Ureter (tissue), 1 donor: ENCODE measurements at places on chromosomes 1 and 21. TPM values are rescaled to one million over a fixed set of nuclear protein-coding genes. Genes with fewer than 3 reads are reported as not detected.

USH2A gene
- 0.23 TPM for total RNA-seq

ERICH3 gene
- total RNA-seq, result not detected

ATAD3C gene
- total RNA-seq, result 8.0 TPM

RGS13 gene
- total RNA-seq, result 0.62 TPM

MAPKAPK2 gene
- total RNA-seq, result 69.8 TPM

KCNH1 gene
- total RNA-seq, result 0.86 TPM

GPR161 gene
- 7.6 TPM for total RNA-seq

TRAPPC10 gene
- 48.3 TPM for total RNA-seq

EFNA1 gene
- 111 TPM for total RNA-seq

NPR1 gene
- total RNA-seq, result 21.0 TPM

LMX1A gene
- total RNA-seq, result not detected

PLA2G2F gene
- total RNA-seq, result 19.2 TPM

LCE3E gene
- not detected for total RNA-seq

CASP9 gene
- 16.8 TPM for total RNA-seq

HOOK1 gene
- 15.9 TPM for total RNA-seq

SSBP3 gene
- 47.3 TPM for total RNA-seq

S100A16 gene
- 81.8 TPM for total RNA-seq

AMY1A gene
- total RNA-seq, result not detected

PCNX2 gene
- total RNA-seq, result 49.8 TPM

LAPTM5 gene
- total RNA-seq, result 34.2 TPM

LAMB3 gene
- total RNA-seq, result 58.5 TPM

DCDC2B gene
- not detected for total RNA-seq

SPRR2A gene
- total RNA-seq, result 0.96 TPM

FAM72A gene
- not detected for total RNA-seq

FMO3 gene
- 0.65 TPM for total RNA-seq

LEFTY1 gene
- 0.60 TPM for total RNA-seq

KIF26B gene
- 8.0 TPM for total RNA-seq

CD160 gene
- not detected for total RNA-seq

KIF17 gene
- total RNA-seq, result 2.2 TPM

SLC1A7 gene
- not detected for total RNA-seq
